SJSA1 (cell line): ENCODE measurements at places on chromosomes 4 and X. TPM values are rescaled to one million over a fixed set of nuclear protein-coding genes. Genes with fewer than 3 reads are reported as not detected.

DNA sequence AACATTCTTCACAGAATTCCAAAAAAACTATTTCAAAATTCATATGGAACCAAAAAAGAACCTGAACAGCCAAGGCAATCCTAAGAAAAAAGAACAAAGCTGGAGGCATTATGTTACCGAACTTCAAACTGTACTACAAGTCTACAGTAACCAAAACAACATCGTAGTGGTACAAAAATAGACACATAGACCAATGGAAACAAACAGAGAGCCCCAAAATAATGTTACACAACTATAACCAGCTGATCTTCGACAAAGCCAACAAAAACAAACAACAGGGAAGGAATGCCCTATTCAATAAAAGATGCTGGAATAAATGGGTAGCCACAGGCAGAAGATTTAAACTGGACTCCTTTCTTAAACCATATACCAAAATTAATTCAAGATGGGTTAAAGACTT, 1189.6 kb downstream of the PCDH18 start:
- no peak for DNase-seq
- no peaks in the 10 kb centered on the region for H3K27me3 ChIP-seq
- no peaks in the 10 kb centered on the region for H3K36me3 ChIP-seq
- no peak overlapping the region for H3K27ac ChIP-seq

- no peak for DNase-seq
- H3K36me3 ChIP-seq, result no peaks in the 10 kb centered on the region
- H3K27ac ChIP-seq, result no peak overlapping the region
- H3K27me3 ChIP-seq, result no peaks in the 10 kb centered on the region
Observed at GRCh38 chrX:49978176-49978575, 55.8 kb downstream of the CLCN5 start.

- DNase-seq, result no peak
- peaks cover 60% of the 10 kb centered on the region for H3K4me1 ChIP-seq
- H3K4me3 ChIP-seq, result no peak overlapping the region
- no peaks in the 10 kb centered on the region for H3K27me3 ChIP-seq
- no peak overlapping the region for H3K27ac ChIP-seq
- no peaks in the 10 kb centered on the region for H3K36me3 ChIP-seq
Observed at GRCh38 chr4:159413306-159413943, 310.5 kb downstream of the RAPGEF2 start.

DNA sequence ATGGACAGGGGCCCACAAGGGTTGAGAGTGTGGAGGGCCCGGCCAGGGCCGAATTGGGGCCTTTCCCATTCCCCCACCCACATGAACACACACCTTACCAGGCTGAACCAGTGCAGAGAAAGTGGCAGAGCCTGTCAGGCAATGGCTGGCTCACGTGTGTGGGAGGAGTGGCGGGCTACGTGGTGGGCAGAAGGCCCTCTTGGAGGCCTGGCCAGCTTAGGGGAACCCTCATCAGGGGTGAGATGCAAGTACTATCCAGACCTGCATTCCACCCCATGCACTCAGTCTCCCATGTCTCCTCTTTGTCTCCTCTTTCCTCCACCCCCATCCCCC, 965 bp downstream of the TCEAL4 start:
- no peaks in the 10 kb centered on the region for H3K36me3 ChIP-seq
- H3K27ac ChIP-seq, result no peak overlapping the region
- DNase-seq, result no peak
- H3K4me1 ChIP-seq, result peaks cover 3% of the 10 kb centered on the region; the same call in 1 of the 2 replicates

The ITM2A gene
- total RNA-seq, result not detected in 2 replicates
